ENCODE measurements at places on chromosomes 6 and 20. TPM values are rescaled to one million over a fixed set of nuclear protein-coding genes. Genes with fewer than 3 reads are reported as not detected.

Gene C20orf96
- total RNA-seq: 12.6 TPM

Gene TINAG
- not detected for total RNA-seq

Gene CCDC170
- 0.12 TPM for total RNA-seq

Gene GSTA1
- total RNA-seq: not detected

Gene MLIP
- not detected for total RNA-seq

Gene SMPD2
- total RNA-seq: 14.4 TPM

Gene SRMS
- 0.12 TPM for total RNA-seq

All from A549 treated with Hydrocortisone at 1 μM for 4 hours (cell line).